Right lung (tissue), 10 donors: ENCODE measurements at places on chromosomes 2 and 18. TPM values are rescaled to one million over a fixed set of nuclear protein-coding genes. Genes with fewer than 3 reads are reported as not detected.

- no peak for DNase-seq
Measured at GRCh38 chr2:44715671-44716081, 225.8 kb upstream of the SIX3 start.

- no peak for DNase-seq
Measured at GRCh38 chr2:230619491-230619890, 93.2 kb upstream of the CAB39 start.

- no peak for DNase-seq
Measured at GRCh38 chr2:189870381-189871085, 86.3 kb downstream of the PMS1 start.

GRCh38 chr2:7952046-7952745, 729.7 kb upstream of the ID2 start:
- no peak for DNase-seq

GRCh38 chr2:181036445-181036844, 56.0 kb downstream of the UBE2E3 start:
- no peak for DNase-seq

DNA sequence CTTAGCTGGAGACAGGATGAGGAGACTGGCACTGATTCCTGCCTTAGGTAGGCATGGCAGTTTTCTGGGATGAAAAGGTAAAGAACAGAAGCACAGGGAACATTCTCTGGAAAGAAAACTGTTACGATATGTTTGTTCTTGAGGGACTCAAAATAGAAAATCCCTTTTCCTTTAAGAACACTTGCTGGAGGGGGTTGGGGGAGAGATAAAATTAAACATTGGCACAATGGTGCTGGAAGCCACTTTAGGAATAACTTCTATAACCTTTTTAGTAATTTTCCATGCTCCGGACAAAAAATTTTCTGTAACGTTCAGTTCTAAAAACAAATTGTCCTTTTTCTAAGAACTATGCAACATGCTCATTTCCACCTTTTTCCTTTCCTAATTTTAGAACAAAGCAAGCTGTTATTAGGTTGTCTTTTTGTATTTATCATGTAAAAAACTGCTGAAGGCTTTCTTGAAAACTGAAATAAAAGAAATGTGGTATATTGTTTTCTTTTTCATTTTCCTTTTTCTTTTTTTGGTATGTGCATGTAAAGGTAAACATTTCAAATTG, 343.8 kb downstream of the EPHA4 start:
- no peak for DNase-seq

DNA sequence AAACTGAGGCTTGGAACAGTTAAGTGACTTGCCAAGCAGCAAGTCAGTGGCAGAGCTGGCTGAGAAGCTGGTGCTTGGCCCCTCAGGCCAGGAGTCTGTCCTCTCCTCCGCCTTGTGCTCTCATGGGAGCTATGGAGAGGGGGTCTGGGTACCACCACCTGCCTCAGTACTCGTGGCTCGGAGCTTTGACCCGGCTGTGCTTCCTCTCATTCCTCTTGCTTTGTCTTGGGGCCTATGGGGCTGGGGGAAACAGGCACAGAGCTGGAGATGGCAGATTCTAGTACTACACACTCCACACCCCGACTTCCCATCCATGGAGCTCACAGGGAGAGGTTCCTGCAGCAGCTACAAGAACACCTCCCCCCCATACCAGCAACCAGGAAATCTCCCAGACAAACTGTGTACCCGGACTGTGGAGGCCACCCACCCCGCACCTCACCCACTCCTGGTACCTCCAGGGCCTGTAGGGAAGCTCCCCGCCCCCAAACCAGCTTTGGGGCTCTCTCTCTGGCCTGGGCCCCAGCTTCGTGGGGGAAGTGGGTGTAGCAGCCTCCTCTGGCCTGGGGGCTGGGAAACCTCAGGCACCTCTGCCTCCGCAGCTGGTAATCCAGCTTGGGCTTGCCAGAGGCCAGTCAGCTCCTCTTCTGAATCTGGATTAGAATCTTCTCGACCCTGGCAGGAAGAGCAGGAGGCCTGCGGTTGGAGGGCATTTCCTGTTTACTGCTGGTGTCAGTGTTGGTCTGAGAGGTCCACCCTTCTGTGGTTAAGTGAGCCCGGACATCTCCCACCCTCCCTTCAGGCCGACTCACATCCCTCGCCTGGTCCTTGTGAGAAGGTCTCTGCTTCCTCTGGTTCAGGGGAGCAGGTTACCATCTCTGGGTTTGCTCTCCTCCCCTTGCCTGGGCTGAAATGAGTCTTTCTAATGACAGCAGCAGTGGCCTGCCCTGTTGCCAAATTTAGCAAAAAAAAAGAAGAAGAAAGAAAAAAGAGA, 22.3 kb upstream of the RHOB start:
- DNase-seq, result no peak

- DNase-seq, result no peak
Measured at GRCh38 chr18:79905389-79905911, 46.0 kb downstream of the SLC66A2 start.

- DNase-seq, result no peak
Measured at GRCh38 chr2:236237468-236238190, 26.6 kb downstream of the ASB18 start.

DNA sequence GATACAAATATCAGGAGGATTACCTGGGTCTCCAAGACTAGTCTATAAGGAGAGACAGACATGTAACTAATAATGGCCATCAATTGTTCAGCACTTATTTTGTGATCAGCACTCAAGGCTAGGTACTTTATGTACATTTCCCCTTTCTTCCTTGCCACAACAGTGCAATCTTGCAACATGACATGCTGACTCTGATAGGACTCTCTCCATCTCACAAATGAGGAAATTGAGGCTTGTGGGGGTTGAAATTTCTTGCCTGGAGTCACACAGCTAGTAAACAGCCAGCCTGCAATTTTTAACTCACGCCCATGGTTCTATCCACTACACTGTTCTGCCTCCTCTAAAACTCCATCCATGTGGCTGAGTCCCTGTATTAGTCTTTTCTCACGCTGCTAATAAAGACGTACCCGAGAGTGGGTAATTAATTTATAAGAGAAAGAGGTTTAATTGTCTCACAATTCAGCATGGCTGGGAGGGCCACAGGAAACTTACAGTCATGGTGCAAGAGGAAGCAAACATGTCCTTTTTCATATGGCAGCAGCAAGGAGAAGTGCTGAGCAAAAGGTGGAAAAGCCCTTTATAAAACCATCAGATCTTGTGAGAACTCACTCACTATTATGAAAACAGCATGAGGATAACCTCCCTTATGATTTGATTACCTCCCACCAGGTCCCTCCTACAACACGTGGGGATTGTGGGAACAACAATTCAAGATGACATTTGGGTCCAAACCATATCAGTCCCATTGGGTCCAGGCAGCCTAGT, 302.4 kb downstream of the PLCL1 start:
- DNase-seq, result no peak

- no peak for DNase-seq
Measured at GRCh38 chr2:223633656-223634055, 31.5 kb upstream of the SCG2 start.

DNA sequence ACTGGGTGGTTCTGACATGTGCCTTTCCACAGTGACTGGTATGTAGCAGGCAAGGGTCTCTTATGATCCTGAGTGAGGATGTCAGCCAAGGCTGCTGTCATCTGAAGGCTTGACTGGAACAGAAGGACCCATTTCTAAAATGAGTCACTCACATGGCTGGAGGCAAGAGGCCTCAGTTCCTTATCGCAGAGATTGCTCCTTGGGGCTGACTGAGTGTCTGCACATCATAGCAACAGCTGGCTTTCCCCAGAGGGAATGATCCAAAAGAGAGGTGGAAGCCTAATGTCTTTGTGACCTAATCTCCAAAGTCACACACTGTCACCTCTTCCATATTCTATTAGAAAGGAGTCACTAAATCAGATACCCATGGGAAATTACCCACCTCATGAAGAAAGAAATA, 114.0 kb downstream of the NEDD4L start:
- no peak for DNase-seq

DNA sequence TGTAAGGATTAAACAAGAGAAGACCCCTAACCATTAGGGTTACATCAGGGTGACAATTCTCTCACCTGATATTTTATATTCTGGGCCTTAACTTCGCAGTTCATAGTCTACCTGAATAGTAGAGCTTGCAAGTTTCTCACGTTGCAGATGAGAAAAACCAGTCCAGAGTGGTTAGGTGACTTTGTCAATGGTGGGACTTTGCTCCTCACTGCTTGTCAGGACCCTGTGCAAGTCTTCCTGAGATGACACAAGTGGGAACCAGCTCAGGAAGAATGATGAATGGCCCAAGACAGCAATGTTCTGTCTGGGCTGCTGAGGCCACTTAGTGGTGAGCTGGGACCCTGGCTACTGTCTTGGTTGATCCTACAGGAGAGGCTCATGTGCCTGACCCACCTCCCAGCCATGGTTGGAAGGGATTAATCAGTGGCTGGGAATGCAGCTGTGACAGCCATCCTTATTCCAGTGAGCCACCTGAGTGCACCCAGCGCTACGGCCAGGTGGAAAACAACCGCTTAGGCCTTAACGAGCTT, 16.9 kb downstream of the LGALSL start:
- DNase-seq, result no peak

- DNase-seq, result no peak
Measured at GRCh38 chr18:2150566-2150965, 420.7 kb downstream of the METTL4 start.

GRCh38 chr2:8848328-8849100, 11.1 kb upstream of the KIDINS220 start:
- no peak for DNase-seq

DNA sequence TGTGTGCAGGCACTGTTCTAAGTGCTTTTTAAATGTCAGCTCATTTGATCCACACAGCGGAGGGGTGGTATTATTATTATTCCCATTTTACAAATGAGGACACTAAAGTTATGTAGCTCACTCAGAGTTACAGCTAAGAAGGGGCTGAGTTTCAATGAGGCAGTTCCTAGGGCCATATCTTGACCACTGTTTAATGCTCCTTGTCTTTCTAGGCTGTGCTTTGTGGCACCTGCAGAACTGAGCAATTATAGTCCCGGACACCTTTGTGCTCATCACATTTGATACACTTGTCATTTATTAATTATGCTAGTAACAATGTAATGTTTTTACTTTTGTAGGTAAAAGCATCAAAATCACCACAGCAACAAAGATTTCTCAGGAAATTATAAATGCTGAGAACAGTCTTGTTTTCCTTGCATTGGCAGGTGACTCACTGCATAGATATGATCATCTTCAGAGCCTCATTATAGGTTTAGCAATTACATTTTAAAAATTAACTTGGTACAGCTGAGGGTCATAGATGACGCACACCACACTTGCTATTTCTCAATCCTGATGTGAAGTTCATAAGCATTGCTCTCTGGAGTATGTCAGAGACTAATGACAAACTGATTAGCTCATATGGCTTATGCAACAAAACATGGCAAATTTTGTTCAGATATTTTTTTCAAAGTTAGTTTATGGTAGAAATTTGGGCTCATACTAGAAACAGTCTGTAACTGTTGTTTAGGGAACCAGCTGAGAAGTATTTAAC, 366.8 kb downstream of the TGIF1 start:
- DNase-seq, result peak; percentile 19

DNA sequence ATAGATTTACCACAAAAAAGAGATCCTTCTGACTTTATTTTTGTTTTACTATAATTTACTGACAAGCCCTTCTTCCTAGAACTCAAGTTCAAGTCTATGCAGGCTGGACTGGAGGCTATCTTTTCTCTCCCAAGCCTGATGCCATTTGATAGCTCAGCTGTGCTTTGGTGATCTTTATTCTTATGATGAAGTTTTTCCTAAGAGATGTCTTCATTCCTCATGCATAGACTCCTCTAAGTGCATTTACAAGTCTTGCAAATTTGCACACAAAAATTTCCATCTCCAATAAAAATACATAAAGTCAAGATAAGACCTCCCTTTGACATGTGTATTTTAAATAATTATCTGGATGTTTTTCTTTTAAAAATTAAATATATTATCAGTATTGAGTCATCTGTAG, 167.4 kb upstream of the ETAA1 start:
- no peak for DNase-seq

DNA sequence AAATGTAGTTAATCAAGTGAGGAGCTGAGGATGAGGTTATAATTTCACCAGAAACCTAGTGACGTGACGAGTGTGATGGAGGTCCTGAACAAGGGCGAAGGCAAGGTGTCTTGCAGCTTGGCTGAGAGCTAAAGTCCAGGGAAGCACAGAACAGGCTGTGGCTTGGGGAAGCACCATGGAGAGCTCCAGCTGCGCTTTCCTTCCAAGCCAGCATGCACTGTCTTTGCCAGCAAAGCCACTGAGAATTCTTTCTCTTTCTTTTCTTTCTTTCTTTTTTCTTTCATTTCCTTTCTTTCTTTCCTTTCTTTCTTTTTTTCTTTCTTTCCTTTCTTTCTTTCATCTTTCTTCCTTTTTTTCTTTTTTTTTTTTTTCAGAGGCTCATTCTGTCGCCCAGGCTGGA, 239.3 kb downstream of the FBXO15 start:
- no peak for DNase-seq

The KCTD18 gene
- 19.6 TPM for polyA plus RNA-seq

The RAPGEF4 gene
- polyA plus RNA-seq, result 12.6 TPM

The GCG gene
- polyA plus RNA-seq, result not detected

The C2orf72 gene
- 0.37 TPM for polyA plus RNA-seq

The RNU2-63P gene
- polyA plus RNA-seq, result not detected

The STAT4 gene
- 4.9 TPM for polyA plus RNA-seq

The ONECUT2 gene
- 0.09 TPM for polyA plus RNA-seq

The HOXD1 gene
- 2.5 TPM for polyA plus RNA-seq

The PAIP2B gene
- polyA plus RNA-seq, result 9.6 TPM

The TNS1 gene
- 120 TPM for polyA plus RNA-seq

The FOXI3 gene
- polyA plus RNA-seq, result not detected
